ENCODE measurements at places on chromosomes 16 and 17.

GRCh38 chr17:74704544-74704943, 8.2 kb downstream of the CD300LF start:
- no peak for DNase-seq

DNA sequence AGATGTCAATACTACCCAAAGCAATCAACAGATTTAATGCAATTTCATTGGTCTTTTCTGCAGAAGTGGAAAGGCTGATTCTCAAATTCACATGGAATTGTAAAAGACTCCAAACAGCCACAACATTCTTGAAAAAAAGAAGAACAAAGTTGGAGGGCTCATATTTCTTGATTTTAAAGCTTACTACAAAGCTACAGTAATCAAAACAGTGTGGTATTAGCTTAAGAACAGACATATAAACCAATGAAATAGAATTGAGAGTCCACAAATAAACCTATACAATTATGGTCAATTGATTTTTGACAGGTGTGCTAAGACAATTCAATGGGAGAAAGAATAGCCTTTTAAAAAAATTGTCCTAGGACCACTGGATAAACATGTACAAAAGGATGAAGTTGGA, 14.4 kb upstream of the ABCC1 start:
- DNase-seq = no peak

DNA sequence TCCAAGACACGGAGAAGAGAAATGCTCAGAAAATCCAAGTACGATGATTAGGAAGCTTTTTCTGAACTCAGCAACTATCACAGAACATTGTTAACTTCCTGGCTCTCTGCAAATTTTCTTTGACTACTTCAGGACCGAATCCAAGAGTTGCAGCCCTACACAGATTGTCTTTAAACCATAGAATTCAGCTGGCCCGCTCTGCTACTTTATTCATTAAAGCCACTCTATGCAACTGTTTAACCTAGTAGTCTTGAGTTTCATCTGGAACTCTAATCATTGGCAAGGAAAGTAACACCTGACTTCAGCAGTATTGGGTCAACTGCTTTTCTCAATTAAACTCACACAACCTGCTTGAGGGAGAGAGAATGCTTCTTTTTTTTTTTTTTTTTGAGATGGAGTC, 210.1 kb downstream of the SLC39A11 start:
- DNase-seq = no peak

DNA sequence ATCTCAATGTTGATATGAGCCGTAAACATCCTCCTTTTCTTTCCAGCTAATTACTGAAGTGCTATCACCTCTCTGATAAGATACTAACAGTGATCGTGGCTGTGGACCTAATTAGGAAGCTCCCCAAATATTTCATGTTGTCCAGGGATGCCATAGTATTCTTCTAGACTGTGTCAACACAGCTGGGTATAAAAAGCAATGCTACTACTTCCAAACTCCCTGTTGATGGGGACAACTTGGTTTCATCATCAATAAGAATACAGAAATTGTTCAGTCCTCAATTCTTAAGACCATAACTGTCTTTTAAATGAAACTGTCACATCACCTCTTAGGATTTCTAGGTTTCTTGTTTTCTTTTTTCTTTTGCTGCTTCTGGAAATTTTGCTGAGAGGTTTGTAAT, 530.6 kb downstream of the TOX3 start:
- no peak for DNase-seq

GRCh38 chr17:62778990-62779681, 29.0 kb downstream of the MARCHF10 start:
- DNase-seq = no peak

- no peak for DNase-seq
Observed at GRCh38 chr16:62089715-62090114, 53.5 kb upstream of the CDH8 start.

DNA sequence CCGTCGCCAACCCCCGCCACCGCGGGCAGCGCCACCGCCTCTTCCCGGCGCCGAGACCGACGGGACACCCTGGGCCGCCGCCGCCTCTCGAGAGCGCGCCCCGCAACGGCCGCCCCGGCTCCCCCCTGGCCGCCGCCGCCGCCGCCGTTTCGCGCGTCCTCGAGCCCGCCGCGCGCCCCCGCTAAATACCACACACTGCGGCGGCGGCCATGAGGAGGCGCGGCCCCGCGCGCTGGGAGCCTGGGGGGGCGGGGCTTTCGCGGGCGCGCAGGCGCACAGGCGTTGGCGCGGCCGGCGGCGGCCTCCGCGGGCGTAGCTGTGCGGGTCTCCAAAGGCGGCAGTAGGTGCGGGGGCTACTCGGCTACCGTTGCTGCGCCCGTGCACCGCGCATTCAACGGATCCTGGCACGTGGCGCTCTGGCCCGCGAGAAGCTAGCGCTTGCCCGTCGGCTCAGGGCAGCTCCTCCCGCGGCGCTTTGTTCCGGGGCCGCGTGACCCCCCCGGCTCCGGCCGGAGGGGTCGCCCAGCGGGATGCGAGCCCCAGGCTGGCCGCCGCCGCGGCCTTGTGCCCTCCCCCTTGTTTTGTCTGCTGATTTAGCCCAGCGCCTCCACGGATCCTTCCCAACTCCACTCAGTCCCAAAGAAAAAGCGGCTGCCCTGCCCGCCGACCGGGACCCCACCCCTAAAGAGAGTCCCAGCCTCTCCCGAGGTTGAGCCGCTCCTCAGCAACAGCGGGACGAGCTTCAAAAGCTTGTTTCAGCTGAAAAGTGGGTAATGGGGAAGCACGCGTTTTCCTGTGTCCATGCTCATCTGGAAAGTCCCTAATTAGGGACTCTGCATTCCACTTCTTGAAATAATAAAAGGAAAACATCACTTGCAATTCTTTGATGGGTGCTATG, at the start of gene SIAH1:
TSS of gene SIAH1 (minus strand) at position 161 of the 898 bp plus-strand sequence. CDS start 22,985 bp downstream, outside the sequence.
- peak; percentile 89 for DNase-seq

DNA sequence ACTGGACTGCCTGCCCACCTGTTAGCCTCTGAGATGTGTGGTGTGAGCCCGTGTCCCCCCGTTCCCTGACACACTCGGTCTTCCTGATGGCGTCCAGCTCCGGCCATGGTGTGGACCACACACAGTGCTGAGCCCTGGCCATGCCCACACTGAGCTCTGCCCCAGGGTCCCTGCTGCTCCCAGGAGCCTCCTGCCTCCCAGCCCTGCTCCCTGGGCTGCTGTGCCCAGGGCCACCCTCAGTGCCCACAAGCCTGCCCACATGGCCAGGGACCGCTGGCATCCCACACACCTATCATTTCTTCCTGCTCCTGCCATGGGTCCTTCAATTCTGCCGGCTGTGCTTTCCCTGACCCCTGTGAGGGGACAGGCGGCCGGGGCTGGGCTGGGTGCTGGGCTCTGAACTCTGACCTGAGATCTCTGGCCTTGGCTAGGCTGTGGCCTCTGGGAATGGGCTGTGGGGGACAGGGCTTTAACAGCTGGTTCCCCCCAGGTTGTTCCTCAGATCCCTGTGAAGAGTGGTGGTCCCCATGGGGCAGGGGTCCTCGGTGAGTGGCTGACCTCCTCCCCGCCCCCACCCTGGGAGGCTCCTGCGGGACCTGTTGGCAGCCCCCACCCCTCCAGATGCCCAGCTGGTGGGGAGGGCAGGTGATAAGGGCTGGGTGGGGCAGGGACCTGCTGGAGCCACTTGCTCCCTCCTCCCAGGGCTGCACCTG, 4.0 kb downstream of the CEMP1 start:
- DNase-seq = no peak

GRCh38 chr16:53565296-53565863, 62.4 kb upstream of the AKTIP start:
- no peak for DNase-seq

- DNase-seq = no peak
Observed at GRCh38 chr16:21205303-21205702, 6.1 kb downstream of the ZP2 start.

DNA sequence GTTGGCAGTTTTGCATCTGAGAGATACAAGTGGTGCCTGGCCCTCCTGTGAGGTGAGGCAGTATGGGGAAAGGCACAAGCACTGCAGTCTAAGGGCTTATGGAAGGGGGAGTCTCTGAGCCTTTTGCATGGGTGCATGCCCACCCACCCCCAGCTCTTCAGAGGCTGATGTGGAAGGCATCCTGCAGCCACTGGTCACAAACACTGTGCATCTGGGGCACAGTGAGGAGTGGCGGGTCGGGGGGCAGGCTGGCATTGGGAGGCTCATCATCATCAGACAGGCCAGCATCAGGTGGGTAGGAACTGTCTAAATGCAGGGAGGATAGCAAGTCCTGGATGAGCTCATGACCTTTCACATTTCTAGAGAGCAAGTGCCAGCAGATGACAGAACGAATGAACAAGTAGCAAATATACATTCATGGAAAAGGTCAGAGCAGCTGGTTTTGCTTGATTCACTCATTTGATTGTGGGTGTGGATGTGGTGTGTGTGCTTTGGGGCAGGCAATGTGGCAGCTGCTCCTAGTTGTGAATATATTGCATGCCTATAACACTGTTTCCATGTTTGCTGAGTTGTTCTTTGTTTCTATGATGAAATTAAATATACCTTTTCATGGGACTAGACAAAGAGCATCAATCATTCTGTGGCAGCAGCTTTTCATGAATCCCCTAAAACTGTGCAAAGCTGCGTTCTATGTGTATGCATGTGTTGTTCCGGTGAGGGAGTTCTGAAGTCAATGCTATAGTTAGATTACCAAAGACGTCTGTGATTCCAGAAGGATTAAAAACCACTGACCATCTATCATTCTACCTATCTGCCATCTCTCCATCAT, 29.2 kb downstream of the TRIM25 start:
- no peak for DNase-seq

- no peak for DNase-seq
Observed at GRCh38 chr16:15808071-15808470, 48.8 kb downstream of the MYH11 start.

GRCh38 chr16:77373726-77374125, 61.1 kb downstream of the ADAMTS18 start:
- no peak for DNase-seq

DNA sequence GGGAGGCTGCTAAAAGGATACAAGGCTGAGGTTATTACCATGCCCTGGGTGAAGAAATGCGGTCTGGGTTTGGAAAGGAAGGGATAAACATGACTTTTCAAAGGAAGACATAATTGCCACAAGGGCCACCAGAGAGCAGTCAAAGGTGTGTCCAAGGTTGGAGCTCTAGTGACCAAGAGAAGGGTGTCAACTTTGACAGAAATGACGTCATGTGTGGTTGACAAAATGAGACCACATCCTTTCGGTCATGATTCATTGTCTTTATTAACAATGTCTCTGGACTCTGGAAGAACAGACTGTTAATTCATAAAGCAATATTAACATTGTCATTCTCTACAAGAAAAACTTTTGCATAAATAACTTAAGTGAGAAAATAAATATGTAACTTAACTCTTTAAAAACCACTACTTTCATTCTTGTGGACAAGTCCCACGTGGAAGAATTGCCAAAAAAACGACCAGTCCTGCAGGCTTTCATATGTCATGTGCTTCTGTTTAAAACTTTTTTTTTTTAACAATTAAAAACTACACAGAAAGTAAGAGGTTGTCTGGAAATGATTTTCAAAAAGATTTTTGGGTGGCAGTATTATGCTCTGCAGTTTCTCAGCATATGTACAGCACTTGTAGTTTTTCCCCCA, 5.0 kb downstream of the SOST start:
- DNase-seq = peak; percentile 25

DNA sequence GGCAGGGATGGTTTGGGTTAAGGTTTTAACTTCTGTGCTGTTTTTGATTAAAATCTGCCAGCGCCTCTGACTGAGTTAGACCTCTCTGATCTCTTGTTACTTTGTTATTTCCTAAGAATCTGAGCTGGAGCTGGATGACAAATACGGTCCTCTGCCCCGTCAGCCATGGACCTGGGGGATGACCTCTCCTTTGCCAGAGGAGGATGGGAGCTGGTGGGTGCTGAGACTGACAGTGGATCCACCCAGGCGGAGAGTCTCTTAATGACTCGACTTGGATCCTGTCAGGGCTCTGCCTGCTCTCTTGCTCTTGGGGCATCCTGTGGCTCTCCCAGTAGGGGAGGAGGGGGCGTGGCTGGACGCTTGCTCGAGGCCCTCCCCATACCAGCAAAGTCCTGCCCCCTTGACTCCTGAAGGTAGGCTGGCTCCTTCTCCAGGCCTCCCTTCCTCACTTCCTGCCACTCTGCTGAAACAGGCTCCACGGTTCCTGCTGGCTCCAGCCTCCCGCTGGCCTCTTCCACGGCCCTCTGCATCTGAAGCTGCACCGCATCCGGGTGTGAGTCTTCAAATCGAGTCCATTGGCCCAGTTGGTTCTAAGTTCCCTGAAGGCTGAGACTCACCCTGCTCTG, 24.8 kb upstream of the MAP3K14 start:
- DNase-seq = no peak

DNA sequence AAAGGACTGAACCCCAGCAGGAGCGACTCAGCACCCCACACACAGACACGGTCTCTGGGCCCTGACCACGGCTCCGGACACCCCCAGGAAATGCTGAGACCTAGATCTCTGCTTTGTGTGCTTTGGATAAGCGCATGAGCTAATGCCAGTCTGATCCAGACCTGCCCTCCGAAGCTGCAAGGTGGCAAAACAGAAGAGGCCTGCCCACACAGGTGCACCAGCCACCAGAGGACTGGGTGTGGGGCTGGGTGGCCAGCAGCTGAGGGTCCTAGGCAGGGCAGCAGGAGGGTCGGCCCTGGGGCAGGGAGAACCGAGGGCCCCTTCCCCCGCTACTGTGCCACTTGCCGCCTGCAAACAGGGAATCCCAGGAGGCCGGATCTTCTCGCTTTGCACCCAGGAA, 30.7 kb upstream of the EIF1 start:
- DNase-seq = no peak

GRCh38 chr16:70419384-70420327, 19.2 kb downstream of the ST3GAL2 start:
- DNase-seq = no peak

- DNase-seq = no peak
Observed at GRCh38 chr17:56320443-56320842, 167.2 kb downstream of the ANKFN1 start.

GRCh38 chr17:82869536-82869935, 29.7 kb upstream of the ZNF750 start:
- DNase-seq = no peak

DNA sequence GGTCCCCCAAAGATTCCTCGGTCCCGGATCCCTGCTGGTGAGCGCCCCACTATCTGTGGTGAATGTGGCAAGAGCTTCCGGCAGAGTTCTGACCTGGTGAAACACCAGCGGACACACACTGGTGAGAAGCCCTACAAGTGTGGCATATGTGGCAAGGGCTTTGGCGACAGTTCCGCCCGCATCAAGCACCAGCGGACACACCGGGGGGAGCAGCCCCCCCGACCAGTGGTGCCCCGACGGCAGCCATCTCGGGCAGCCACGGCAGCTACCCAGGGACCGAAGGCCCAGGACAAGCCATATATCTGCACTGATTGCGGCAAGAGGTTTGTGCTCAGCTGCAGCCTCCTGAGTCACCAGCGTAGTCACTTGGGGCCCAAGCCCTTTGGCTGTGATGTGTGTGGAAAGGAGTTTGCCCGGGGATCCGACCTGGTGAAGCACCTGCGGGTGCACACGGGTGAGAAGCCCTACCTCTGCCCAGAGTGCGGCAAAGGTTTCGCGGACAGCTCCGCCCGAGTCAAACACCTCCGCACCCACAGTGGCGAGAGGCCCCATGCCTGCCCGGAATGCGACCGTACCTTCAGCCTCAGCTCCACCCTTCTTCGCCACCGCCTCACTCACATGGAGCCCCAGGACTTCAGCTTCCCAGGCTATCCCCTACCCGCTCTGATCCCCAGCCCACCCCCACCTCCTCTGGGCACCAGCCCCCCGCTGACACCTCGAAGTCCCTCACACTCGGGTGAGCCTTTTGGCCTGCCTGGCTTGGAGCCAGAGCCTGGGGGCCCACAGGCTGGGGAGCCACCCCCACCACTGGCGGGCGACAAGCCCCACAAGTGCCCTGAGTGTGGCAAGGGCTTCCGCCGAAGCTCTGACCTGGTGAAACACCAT, 2.8 kb downstream of the ZNF48 start:
- peak; percentile 21 for DNase-seq

GRCh38 chr17:75848523-75849278, 4.5 kb upstream of the UNC13D start:
- DNase-seq = peak; percentile 84
